ENCODE measurements at places on chromosomes 4 and X.
A peak's percentile ranks its signal among the peaks of the same experiment; 100 is the strongest.

DNA sequence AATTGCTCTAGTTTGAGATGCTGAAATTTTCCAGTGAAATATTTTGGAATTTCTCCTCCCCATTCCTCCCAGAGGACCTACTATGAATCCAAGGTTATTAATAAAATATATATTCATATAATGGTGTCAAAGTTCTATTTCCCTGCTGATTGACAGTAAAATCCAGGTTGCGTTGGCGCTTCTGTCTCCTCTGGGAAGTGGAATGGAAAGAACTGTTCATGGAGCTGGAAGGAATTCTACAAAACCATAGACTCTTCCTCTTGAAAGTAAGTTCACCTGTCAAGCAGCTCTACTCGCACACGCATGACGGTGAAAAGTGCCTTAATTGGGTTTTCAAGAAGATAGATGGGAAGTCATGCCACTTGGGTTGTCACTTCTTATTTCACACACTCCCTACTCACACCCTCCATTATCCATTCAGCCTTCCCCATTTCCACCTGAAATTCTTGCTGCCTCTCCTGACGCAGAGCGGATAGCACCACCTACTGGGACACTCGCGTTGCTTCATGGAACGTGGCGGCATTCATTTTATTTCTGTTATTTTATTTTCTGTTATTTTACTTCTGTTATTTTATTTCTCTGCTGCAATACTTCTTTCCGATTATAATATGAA is 351.6 kb downstream of the NLGN4X start:
- peak; percentile 29 for DNase-seq

DNA sequence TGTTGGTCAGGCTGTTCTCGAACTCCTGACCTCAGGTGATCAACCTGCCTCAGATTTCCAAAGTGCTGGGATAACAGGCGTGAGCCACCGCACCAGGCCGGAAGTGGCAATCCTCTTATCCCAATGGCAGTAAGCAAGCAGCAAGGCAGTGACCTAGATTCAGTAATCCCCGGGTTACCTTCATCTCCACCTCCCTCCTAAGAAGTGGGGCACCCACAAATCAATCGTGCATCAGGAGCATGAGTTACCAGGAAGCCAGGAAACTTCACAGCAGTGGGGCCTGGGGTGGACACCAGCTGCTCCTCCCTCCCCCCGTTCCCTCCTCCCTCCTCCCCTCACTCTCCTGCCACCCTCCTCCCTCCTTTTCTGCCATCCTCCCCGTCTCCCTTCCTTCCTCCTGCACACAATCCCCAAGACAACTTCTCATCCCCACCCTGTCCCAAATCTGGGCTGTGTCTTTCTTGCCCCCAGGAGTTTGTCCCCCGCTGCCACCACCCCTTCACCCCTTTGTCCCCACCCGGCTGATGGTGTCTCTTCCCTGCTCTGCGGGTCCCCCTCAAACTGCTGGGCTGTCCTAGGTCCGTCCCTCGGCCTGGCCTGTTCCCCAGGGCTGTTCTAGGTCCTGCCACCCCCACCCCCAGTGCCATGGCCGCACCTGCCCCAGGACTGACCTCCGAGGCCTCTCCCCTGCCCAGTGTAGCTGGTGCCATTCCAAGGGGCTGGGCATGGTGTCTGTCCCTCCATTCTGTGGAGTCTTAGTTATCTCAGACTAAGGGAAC is 2.2 kb downstream of the PDE6B start:
- no peak for DNase-seq

- no peak for DNase-seq
Observed at GRCh38 chrX:40058719-40059118, 39.0 kb downstream of the BCOR start.

DNA sequence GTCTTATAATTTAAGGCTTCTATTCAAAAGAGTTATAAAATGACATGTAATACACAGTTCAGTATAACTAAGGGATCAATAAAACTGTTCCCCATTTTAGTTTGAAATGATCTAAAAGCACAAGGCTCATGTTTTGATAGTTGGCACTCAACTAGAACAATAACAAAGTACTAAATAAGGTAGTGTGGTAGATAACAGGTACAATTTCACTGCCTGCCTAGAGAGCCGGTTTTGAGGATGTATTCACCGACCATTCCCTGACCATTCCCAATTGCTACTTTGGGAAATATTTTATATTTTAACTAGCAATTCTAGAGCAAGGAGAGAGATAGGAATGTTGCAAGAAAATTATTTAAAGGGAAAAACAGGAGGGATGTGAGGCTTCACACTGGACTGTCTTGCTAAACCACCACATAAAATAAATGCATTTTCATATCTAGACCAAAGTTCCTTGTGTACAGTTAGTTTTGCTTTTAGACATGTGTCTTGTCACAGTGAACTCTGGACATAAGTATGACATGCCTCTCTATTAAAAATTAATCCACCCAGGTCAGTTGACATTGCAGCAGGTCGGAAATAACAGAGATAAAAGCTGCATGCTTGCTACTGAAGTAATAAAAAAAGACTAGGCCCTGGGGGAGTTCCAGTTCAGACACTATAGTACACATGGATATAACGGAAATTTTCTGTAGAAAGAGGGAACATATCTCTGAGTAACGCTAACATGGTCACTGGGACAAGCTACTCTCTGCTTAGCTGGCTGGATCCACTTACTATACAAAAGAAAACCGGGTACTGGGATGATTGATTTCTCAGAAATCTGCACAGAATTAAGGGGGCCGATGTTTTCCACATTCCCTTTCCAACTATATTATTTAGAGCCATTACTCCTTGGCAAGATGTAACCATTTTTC is 56.3 kb upstream of the NAP1L5 start:
- DNase-seq, result no peak

- no peak for DNase-seq
Observed at GRCh38 chr4:40196724-40197281, at the start of gene RHOH. Gene RHOH, plus strand, starts transcription at chr4:40197031. Its CDS starts 46,356 bp downstream, at chr4:40243387.

DNA sequence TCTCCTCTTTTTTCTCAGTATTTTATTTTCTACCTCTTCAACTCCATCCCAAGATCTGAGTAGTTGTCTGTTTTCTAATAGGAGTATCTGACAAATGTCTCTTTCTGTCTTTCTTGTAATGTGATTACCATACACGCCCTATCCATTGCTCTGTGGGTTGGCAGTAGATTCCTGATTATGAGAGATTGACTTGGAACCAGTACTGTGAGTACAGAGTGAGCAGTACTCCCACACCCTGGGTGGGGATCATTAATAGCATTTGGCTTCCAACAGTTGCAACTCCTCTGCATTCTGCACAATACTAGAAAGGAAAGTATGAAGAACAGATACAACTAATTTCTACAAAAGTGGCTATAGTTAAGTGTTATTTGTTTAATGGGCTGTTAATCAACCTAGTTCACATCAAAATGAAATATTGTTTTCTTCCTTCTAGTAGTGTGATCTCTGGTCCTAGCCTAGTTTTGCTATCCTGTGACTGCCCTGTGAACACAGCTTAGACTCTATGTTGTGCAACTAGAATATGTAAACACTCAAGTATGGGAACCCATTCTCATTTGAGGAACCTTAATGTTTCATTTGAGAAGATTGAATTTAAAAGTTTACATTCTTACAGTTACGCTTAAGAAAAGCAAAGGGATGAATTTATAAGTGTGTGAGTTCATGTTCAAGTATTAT is 112.9 kb downstream of the PTPN13 start:
- no peak for DNase-seq

DNA sequence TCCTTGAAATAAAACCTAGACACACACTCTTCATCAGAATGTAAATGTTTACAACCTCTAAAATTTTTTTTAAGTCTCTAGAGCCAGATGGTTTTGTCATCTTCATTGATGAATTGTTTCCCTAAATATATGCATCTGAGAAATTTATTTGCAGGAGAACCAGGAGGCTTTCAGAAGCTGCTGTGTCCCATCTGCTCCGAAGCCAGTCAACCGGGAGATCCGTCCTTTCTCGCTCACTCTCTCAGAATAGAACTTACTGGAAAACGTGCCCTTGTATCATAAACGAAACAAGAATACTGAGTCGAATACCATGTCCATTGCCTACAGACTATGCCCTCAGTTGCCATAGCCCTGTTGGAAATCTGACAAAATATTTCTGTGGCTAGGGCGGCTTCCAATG is 103.5 kb downstream of the SLC34A2 start:
- no peak for DNase-seq

DNA sequence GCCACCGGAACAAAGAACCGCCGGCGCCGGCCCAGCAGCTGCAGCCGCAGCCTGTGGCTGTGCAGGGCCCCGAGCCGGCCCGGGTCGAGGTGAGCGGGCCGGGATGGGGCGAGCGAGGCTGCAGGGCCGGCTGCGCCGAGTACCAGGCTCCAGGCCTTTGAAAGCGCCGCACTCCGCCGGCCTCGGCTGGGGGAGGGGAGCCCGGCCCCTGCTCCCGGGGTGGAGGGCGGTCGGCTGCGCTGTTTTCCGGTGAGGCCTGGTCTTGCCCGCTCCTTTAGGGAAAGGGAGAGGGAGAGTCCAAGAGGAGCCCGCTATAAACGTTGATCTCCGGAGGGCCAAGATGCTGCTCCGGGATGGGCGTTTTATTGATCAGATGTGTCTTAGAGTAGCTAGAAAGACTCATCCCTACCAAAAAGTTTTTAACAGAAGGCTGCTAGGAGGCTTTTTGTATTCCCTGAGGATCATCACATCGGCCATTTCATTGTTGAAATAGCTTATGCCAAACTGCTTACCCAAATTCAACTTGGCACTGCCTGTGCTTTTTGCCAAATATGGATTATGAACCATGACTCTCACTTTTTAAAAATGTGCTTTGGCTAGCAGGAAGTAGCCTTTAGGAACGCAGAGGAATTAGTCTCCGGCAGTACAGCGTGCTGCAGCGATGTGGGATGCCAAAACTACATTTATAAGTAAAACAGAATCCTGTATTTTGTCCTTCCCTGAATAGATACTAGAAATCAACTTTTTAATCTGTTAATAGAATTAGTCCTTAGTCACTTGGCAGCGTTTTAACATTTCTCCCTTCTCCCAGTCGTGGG is 760 bp downstream of the TMEM165 start:
- DNase-seq, result peak; percentile 77

DNA sequence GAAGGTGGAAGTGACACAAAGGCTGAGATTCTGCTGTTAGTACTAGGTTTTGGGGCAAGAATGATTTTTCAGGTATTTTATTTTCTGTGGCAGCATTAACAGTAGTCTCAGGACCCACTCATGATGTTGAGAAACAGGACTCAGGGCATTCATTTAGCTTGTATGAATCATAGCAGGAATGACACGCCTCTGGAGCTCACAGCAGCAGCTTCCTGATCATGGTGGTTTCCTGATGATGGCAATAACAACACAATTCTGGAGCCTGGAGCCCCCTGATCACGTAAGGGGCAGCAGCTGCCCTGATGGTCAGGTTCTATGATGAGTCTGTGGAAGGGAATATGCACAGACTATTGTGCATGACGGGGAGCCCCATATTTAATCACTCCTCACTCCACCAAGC is 47.0 kb downstream of the TASL start:
- no peak for DNase-seq

- peak; percentile 61 for DNase-seq
Observed at GRCh38 chr4:8215001-8215427, 15.9 kb downstream of the SH3TC1 start.

GRCh38 chr4:156764145-156764544 is 207.5 kb downstream of the PDGFC start:
- DNase-seq, result peak; percentile 74

DNA sequence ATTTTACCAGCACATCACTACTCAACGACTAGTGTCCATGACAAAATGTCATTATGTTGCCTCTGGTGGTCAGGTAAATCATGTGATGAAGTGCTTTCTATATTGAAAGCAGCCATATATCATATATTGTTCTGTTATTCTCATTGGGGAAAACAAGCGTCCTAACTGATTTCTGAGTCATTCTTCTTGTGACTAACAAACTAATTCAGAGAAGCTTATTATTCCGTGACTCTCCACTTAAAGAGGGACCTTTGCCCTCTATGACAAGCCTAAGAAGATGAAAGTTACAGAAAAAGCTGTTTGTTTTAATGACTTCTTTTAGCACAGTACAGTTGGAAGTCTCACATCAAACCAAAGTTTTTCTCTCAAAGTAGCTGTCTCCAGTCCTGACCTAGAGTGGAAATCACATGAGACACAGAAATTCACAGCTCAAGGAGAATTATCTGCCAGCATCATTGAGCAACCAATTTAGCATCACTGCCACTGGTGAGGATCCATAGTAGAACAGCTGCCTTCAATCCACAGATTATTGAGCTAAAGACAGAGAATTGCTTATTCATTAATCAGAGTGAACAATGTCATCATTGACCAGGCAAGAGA is 36.4 kb downstream of the ASB9 start:
- DNase-seq, result peak; percentile 9

Measured in astrocyte of the hippocampus (primary cell).